ELR (cell line): ENCODE measurements at places on chromosomes 4 and X.
A peak's percentile ranks its signal among the peaks of the same experiment; 100 is the strongest.

GRCh38 chrX:145393702-145394235 lies 146.5 kb downstream of the SPANXN1 start:
- peak; percentile 1 for DNase-seq

GRCh38 chr4:17153572-17153971 lies 255.1 kb upstream of the LDB2 start:
- DNase-seq, result no peak

GRCh38 chr4:159390648-159391047 lies 287.8 kb downstream of the RAPGEF2 start:
- peak; percentile 99 for DNase-seq

DNA sequence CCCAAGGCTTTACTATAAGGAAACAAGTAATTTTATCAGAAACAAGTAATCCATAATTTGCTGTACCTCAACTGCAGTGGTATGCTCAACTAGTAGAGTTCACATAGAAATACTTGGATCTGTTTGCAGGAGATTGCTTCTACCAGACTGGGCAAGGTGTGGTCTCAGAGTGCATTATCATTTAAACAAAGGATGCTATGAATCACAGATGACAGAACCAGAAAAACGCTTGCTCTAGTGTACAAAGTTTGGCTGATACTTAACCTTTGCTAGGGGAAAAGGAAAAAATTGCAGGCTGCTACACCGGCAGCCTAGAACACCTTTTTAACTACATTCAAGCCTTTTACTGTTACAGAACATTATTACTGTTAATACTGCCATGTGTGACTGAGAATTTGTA lies 97.1 kb downstream of the ENOX2 start:
- peak; percentile 40 for DNase-seq

DNA sequence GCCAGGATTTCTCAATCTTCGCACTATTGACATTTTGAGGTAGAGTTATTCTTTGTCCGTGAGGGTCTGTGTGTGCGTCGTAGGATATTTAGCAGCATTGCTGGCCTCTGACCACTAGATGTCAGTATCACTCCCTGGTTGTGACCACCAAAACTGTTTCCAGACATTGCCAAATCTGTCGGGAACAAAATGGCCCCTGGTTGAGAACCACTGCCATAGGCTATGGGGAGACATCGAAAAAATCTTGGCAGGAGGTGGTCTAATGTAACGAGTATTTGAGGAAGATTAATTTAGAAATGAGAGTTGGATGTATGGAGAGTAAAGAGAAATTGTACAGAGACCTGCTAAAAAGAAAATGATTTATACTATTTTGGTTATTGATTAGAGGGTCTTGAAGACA lies 108.4 kb downstream of the DOCK11 start:
- peak; percentile 74 for DNase-seq

DNA sequence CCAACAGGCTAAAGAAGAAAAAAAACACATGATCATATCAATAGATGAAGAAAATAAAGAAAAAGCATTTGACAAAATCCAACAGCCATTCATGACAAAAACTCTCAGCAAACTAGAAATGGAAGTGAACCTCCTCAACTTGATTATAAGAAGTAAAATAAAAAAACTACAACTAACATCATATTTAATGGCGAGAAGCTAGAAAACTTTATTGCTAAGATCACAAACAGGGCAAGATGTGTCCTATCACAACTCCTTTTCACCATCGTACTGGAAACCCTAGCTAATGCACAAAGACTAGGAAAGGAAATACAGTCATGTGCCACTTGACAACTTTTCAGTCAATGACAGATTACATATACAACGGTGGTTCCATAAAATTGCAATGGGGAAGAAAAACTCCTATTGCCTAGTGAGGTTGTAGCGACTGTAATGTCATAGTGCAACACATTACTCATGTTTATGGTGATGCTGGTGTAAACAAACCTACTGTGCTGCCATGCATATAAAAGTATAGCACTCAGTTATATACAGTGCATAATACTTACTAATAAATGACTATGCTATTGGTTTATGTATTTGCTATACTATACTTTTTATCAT lies 12.1 kb upstream of the MANBA start:
- no peak for DNase-seq

- peak; percentile 39 for DNase-seq
Observed at GRCh38 chrX:139967300-139967699, 2.0 kb upstream of the CXorf66 start.

DNA sequence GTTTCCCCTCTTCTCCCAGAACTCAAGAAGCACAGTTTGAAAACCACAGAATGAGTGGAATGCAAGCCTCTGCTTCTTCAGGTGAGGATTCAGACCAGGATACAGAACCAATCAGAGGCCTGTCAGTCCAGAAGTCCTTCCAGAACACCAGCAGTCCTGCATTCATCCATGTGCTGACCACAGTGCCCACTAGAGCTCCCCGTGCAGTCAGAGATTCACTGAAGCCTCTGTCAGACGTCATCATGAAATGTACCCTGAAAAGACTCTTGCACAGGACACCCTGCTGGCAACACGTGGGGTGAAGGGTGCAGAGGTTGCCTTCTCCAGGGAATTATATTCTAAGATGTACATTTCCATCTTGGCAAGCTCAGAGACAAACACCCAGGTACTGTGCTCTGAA lies 75.9 kb upstream of the LSM6 start:
- no peak for DNase-seq

GRCh38 chr4:109302361-109303139 lies at the start of gene COL25A1:
Gene COL25A1 (minus strand): TSS chr4:109302658.
- DNase-seq, result peak; percentile 8

- DNase-seq, result peak; percentile 5
Observed at GRCh38 chrX:119121341-119121740, 6.3 kb downstream of the KIAA1210 start.

DNA sequence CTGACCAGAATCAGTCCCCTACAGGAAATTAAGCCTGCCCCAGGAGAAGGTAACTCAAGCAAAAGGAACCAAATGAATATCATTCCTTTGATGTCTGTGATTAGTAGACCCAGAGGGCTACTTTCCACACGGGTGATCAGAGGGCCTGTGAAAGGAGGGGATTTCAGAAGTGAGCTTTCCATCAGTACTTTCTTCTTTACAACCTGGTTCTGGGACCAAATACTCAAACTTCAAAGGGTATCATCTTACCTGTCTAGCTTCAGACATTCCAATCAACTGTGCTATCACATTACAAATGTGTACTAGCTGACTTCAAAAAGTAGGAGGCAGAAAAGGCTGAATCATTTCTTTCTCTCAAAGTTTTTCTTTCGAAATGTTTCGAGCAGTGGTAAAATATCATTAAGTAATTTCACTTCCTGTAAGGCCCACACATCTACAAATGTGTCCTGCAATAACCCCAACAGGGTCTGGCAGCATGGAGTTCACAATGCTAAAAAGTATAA lies 23.9 kb downstream of the ACSL4 start:
- peak; percentile 57 for DNase-seq

DNA sequence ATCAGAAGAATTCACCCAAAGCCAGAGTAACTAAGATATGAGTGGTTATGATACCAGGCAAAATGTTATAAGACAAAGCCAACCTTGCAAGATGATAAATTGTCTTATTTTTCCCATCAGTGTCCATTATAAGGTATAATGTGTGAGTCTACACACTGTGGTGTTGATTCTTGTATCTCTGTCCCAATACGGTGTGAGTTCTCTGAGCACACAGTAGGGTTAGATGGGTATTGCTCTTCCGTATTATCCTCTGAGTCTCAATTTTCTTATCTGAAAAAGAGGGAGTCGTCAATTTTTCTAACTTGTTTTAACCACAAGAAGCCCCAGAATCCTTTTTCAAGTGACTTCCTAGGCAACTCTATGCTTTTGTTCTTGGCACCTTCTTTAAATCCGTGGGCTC lies 69.9 kb downstream of the HMGB2 start:
- DNase-seq, result no peak

- no peak for DNase-seq
Observed at GRCh38 chr4:88967883-88968331, 89.1 kb downstream of the FAM13A start.

DNA sequence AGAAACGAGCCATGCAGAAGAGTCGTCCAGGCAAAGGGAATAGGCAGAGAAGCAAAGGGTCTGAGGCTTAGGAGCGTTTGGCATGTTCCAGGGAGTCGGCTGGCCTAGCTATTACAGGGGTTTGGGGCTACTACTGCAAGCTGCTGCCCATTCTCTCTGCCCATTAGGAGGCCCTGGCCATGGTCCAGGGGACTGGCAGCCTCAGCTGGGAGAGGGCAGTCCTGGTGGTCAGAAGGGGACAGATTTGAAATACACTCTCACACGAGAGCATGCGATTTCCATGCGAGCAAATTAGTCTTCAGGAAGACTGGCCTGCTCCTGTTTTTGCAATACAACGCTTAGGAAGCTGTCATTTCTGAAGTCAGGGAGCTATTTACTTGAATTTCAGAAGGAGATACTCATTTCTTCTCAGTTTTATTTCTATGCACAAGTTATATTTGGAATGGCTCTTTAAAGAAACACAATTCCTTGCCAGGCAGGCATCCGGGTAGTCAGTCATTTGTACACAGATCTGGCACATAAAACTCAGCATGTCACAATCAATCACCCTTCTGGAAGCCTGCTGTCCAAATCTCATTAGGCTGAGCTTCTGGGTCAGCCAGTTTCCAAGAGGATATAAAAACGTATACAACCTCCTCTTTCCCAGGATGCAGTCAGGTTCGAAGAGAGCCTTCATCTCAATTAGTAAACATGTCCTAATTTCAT lies 27.0 kb downstream of the PROM1 start:
- no peak for DNase-seq

- DNase-seq, result no peak
Observed at GRCh38 chr4:1294424-1294823, 4.7 kb downstream of the MAEA start.

- no peak for DNase-seq
Observed at GRCh38 chr4:145635117-145635516, 15.9 kb downstream of the MMAA start.

DNA sequence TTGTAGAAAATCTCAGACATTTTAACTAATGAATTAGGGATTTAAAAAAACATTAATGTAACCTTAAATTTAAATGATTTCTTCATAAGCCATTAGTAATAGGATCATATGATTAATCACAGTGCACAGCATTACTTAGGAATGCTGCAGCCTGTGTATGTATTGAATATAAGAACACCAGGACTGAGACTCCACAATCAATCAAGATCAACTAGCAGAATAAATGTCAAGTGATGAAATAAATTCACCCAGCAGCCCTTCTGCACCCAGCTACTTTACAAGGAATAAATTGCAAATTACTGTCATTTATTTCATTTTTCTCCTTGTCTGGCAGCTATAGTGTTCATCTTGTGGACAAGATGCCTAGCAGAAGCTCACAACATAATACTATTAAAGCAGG lies 46.5 kb downstream of the NEIL3 start:
- DNase-seq, result peak; percentile 51

GRCh38 chr4:101418055-101418454 lies 70.7 kb upstream of the PPP3CA start:
- DNase-seq, result no peak

DNA sequence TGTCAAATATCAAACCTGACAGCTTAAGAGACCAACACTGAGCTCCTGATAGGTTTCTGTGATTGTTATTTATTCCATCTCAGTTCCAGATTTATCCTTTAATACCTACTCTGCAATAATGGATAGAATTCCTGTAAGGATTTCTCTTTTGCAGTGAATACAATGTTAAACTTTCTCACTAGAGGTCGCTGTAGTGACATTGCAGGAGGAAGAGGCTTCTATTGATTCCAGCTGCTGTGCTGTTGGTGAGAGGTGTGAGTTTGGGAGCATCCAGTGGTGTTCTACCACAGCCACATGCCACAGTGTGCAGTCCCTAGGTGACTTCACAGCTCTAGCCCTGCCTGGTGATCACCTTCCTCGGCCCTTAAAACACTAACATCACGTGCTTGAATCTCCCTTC lies 34.6 kb upstream of the DCAF8L2 start:
- no peak for DNase-seq

DNA sequence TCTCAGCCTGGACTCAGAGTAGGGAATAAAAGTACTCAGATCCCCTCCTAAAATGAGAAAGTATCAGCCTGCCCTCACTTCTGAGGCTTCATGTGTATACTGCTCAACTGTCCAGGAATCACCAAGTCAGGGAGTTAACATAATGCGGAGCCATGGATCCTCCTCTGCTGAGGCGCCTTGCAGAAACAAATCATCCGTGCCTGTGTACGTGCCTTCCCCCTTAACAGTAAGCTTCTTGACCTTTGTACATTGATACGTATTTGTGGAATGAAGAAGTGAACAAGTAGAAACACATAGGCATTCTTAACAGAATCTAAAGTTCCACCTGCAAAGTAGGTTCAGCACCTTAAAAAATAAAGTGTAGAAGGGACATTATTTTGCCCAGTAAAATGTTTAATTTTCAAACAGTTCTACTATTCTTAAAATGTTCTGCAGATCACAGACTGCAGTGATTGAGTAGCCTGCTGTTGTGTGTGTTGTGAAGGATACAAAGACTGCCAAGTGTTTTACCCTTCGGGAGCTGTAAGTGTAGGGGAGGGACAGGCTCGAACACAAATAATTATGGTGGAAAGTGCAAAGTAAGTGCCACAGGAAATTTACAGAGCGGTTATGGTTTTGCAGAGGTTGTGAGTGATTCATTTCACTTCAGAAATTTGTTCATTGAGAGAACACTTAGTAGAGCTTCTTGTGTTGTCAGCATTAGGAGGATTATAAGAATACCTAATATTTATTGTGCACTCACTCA lies 61.9 kb downstream of the ARHGAP10 start:
- no peak for DNase-seq

DNA sequence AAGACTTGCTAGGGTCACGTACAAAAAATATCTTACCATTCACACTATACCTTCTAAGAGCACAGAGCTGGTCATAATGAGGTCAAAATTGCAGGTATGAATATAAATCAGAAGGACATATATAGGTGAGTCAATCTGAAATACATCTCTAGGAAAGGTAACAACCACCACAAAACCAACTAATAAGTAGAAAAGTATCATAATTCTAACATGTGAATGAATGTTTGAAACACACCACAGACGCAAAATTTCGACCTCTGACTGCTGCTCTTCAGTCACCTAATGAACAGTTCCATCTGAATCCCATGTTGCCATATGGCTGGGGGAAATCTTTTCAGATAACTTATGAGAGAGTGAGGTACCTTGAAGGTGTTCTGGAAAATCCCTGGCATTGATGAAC lies 22.1 kb downstream of the STAP1 start:
- no peak for DNase-seq

DNA sequence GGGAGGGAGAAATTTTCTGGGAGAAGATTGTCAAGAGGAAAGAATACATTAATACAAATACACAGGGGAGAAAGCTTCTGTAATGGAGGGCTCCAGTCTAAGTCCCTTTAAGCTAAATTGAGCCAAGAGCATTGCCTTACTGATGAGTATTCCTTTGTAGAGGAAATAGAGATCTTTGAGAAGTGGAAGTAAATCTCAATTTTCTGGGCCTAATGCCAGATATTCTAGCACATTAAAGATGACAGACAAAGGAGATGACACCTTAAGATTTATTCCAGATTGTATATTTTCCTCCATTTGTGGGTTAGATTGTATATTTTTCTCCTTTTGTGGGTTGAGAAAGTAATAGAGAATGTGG lies 28.5 kb upstream of the SMAD1 start:
- no peak for DNase-seq

- no peak for DNase-seq
Observed at GRCh38 chrX:147803948-147804347, 107.8 kb upstream of the FMR1 start.
